ENCODE measurements at places on chromosomes 16 and 17.
A peak's percentile ranks its signal among the peaks of the same experiment; 100 is the strongest.

DNA sequence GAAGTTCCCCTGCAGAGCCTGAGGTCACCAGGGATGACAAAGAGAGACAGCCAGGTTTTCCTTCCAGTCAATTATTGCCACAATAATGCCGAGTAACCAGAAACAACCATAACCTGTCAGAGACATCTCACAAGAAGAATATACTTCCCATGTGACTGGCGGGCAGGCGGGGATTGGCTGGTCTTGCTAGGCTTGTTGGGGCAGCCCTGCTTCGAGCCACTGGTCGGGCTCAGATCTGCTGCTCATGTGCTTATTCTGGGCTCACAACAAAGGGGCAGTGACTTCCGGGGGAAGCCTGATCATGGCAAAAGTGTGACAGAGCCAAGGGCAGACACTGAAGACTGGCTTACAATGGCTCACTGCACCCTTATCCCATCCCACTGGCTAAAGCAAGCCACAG, 48.1 kb upstream of the IRX6 start:
- no peak for DNase-seq

DNA sequence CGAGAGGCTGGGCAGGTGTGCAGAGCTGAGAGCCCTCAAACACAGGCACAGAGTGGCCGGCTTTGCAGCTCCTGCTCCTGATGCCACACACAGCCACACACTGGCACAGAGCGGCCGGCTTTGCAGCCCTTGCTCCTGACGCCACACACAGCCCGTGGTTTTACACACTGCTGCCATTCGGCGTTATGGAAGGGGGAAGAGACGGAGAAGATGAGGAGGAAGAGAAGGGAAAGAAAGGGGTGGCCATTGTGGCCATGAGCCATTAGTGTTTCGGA, 26.8 kb downstream of the WSCD1 start:
- DNase-seq, result no peak

- no peak for DNase-seq
Measured at GRCh38 chr17:81511804-81512561, 616 bp downstream of the ACTG1 start.

- no peak for DNase-seq
Measured at GRCh38 chr17:57168695-57169094, 83.6 kb downstream of the AKAP1 start.

- DNase-seq, result no peak
Measured at GRCh38 chr17:34113089-34113488, 142.0 kb upstream of the CCL2 start.

GRCh38 chr16:54645345-54645744, 285.3 kb upstream of the IRX5 start:
- DNase-seq, result no peak

- no peak for DNase-seq
Measured at GRCh38 chr17:11276486-11276885, 35.5 kb downstream of the SHISA6 start.

DNA sequence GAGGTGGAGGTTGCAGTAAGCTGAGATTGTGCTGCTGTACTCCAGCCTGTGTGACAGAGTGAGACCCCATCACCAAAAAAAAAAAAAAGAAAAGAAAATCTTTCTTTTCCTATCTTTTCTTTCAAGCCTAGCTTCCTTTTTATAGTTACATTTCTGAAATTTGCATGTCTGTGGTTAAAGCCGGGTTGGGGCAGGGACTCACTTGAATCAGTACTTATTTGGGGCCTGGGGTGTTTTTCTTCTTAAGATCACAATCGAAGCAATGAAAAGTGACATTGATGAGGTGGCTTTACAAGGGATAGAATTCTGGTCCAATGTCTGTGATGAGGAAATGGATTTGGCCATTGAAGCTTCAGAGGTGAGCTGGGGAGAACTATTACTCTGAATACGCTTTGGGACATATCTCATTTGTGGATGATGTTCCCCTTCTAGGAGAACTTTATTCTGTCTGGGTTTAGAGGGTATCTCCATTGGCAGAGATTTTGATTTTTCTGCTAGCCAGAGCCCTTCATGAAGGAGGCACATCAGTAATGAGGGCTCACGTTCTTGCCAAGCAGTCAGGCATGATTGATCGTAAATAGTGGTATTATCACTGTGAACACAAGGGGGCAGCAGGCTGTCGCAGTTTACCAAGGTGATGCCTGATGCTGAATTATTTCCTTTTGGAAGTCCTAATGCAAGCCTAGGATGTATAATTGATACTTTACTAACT, 14.3 kb downstream of the KPNB1 start:
- DNase-seq, result peak; percentile 62

DNA sequence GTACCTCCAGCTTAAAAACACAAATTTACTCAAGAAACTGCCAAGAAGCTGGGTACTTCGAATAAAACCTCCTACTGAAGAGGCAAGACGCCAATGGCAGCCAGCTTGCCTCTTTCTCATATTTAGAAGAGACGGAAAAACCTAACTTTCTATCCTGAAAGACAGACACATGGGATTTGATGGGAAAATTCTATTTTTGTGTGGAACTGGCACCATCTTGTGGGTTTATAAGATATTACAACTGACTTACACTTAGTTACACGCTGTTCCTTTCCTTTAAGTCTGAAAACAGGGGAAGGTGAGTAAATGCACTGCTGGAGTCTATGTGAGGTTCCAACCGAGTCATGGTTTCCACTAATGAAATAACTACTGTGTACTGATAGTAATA, 10.3 kb downstream of the ZNF18 start:
- peak; percentile 49 for DNase-seq

DNA sequence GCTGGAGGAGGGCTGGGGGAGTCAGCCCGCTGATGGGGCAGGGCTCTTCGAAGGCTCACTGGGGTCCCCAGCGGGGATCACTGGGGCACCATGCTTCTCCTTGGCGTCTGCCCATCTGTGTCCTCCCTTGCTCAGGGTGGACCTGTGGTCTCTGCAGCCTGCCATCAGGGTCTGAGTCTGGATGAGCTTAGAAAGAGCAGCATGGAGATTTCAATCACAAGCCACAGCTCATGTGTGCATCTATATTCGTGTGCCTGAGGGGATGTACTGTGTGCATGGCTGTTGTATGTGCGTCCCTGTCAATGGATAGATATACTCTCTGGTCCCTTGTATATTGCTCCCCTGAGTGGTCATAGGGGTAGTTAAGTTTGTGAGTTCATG, 126.6 kb upstream of the SDK2 start:
- no peak for DNase-seq
